ENCODE measurements at places on chromosomes 16 and 17.

DNA sequence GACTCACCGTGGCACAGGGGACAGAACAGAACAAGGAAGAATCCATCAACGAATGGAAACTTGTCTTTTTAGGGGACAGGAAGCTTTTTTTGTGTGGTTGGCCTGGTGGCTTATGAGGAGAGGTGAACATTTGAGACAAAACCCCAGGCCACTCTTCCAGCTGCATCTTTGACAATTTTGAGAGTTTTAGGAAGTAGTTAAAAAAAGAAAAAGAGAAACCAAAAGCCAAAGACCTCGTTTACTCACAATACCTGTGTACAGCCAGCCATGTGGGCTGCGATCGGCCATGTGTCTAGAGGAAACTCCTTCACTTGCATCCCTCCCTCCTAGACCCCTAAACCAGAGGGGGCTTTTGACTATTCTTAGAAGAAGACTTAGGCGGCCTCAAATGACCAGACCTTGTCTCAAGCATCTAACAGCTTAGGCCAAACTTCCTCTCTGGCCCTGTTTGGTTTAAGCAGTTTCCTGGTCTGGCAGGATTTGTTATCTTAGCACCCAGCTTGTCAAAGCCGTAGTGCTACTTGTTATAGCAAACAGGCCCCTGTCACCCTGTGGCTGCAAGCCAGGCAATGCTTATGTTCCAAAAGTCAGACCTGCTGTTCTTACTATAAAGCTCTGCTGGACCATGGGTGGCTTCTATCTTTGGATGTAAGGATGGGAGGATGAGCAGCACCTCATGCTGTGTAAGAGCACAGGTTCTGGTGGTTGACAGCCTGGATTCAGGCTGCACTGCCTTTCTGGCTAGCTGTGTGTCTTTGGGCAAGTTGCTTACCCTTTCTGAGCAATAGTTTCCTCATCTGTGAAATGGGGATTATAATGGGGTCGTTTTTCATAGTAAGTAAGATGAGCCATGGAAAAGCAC, 17.7 kb downstream of the KSR1 start:
- DNase-seq: peak; percentile 97

GRCh38 chr17:64441772-64442540, 7.0 kb upstream of the MILR1 start:
- no peak for DNase-seq

- DNase-seq: no peak
Observed at GRCh38 chr17:46874906-46875305, 23.5 kb downstream of the WNT9B start.

DNA sequence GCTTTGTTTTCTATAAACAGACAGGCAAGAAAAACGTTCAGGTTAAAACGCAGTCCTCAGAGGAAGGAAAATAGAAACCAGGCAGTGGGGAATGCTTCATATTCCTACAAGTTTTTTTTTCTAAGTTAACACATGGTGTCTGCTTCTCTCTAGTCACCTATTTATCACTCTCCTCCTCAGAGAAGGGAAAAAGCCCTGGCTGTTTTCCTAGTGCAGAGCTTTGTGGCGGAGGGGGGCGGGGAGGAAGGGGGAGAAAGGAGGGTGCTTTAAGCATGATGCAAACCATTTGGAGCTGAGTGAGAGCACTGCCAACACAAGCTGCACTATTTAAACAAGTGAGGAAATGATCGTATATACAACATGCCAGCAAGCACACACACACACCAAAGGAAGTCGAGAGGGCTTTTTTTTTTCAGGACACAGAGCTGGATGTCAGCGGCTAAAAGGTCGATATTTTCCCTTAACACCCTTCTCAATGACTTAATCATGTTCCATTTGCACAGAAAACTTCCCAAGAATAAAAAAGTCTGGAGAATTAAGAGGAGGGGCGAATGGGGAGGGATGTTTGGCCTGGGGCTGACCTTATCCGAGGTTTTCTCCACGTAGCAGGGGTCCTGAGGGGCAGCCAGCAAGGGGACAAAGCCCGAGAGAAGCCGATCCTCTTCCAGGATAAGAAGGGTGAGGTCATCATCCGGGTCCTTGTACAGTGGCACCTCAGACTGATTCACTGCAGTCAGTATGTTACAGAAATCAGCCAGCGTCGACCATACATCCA, 117.4 kb downstream of the HIC1 start:
- no peak for DNase-seq

- no peak for DNase-seq
Observed at GRCh38 chr17:79085921-79086551, 11.4 kb downstream of the ENGASE start.

- no peak for DNase-seq
Observed at GRCh38 chr16:70470927-70471341, 16.5 kb downstream of the FCSK start.

DNA sequence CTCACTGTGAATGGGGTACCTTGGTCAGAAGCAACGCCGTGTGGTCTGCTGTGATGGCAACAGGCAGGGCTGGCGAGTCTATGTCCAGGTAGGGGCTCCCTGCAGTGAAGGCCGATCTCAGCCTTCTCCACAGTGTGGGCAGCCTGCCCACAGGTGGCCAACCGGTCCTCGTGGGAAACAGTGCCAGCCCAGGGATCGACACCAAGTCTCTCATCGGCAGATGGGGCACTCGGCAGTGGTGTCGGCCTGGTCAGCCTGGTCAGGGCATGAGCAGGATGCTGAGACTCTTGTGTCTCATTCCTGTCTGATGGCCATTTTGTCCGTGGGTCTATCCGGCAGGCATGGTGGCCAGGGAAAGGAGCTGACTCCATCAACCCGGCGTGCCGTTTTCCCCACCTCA, 92.2 kb downstream of the TNFRSF13B start:
- no peak for DNase-seq

DNA sequence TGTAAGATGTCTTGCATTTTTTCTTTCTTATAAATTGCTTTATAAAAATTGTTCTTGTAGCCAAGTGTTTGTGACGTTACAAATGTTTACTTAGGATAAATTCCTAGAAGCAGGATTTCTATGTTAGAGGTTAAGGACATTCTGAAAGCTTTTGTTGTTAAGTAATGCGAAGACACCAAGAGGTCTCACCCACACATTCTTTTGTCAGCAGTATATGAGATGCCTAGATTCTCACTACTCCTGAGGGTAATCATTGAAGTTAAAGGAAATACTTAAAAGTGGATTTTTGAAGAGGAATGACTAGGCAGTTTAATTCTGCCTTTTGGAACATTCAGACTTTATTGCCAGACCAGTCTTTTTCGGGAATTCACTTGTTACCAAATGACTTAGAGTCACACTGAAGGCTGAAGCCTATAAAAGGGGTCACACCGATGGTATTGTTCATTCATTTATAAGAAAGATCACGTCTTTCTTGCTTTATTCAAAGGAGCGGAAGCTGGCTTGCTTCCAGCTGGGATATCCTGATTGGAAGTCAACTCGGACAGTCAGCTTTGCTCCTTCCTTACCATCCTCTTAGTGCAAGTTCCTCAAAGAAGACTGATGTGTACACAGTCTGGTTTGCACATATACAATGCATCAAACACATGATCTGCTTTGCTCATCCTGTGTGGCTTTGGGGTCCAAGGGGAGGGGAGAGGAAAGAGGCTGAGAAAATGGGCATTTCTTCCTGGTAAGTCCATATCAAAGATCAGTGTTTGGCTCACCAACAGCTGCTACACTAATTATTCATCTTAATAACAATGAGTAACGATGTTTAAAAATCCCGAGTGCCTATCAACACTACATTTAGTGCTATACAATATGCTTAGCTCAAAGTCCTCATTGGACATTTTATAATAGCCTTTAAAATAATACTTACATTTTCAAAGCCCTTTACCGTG, 160.0 kb downstream of the MAP2K6 start:
- DNase-seq: no peak

DNA sequence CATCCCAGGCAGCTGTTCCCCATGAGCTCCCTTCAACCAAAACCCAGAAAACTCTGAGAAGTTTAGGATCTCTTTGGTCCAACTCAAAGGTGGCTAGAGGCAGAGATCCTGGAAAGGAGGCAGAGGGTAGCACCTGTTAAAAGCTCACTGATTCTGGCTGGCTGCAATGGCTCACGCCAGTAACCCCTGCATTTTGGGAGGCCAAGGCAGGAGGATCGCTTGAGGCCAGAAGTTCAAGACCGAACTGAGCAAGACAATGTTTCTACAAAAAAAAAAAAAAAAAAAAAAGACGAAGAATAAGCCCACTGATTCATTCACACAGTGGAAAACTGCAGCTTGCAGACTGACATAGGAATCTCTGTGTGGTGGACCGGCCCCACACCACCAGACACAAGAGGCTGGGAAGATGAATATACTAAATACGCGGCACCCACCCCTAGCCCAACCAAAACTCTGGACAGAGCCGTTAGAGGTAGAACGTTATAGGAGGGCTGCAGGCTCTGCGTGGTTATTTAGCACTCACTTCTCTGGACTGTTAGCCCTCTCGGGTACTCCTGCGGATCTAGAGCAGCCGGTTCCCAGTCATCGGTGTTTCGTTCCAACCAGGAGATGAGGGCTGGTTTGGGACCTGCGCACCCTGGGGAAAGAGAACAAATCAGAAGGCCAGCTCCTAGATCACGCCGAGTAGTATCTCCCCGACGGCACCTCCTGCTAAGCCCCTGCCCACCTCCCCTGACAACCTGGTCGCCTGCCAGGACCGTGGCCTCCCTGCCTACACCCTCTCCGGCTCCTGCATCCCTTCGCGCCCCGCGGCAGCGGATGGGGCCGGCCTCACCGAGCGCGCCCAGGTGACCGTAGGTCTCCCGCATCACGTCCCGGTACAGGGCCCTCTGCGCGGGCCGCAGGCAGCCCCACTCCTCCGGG, 925 bp downstream of the ZNF689 start:
- no peak for DNase-seq

- DNase-seq: no peak
Observed at GRCh38 chr17:7894866-7895265, 6.3 kb downstream of the CHD3 start.
